ENCODE measurements at places on chromosomes 1 and 21.

DNA sequence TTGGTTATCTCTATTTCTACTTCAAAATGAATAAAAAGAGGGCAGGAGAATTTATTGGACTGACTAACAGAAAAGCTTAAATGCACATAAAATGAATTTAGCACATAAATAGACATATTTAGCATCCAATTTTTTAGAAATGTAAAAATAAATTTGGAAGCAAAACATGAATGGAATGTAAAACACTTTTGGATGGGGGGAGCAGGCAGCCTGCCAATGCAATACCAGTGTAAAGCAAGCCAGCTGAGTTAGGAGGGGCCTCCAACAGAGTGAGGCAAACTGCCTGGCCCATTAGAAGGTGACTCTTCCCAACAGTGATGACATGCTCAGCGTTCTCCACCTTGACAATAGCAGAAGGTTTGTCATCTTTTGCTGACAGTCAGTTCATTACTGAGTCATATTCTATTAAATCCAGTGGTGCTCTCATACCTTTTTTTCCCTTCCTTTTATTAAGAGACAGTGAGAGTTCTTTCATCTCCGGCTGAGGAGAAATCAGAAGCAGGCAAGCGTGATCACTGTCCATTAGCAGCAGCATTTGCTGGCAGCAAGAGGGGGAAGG lies 19.5 kb upstream of the EXO1 start:
- no peak for DNase-seq

DNA sequence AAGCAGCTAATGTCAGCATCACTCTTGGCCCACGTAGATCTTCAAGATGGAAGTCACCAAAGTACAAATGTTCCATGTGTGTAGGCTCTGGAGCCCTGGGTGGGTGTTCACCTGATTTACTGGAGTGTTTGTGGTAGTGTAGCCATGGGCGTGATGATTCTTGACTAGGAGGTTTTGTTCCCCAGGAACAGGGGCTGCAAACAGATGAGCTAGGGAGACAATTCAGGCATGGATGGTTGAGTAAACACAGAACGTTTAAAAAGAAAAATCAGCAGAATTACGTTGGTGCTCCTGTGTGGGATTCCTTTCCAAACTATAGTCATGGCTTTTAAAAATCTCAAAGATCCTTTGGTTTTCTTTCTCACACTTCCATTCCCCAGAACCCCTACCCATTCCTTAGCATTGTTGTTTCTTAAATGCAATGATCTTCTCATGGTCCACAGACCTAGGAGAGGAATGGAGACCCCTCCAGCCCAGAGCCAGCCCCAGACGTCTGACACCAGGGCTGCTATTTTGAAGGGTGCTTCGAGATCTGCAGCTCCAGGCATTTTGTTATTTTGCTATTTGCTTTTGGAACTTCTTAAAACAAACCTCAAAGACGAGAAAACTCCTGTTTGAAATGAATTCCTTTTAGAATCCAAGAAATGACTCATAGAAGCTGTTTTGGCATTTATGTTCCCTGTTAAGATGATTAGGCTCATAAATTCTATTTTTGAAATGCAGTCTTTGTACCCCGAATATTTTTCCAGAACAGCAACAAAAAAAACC lies 115.1 kb downstream of the ETS2 start:
- no peak for DNase-seq

DNA sequence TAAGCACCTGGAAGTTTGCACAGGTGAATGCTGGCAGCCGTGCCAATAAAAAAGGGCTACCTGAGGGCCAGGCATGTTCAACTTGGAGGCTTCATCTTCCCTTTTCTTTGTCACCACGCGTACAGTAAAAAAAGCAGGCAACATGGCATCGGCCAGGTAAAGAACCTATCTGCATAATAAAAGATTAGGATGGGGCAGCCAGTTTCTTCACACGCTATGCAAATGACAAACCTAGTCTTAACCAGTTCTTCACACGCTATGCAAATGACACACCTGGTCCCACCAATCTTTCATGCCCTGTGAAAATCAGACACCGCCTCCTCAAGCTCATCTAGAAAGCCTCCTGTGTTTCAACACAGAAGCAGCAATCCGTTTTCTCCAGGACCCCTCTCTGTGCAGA lies 413.4 kb downstream of the HLX start:
- DNase-seq = no peak

DNA sequence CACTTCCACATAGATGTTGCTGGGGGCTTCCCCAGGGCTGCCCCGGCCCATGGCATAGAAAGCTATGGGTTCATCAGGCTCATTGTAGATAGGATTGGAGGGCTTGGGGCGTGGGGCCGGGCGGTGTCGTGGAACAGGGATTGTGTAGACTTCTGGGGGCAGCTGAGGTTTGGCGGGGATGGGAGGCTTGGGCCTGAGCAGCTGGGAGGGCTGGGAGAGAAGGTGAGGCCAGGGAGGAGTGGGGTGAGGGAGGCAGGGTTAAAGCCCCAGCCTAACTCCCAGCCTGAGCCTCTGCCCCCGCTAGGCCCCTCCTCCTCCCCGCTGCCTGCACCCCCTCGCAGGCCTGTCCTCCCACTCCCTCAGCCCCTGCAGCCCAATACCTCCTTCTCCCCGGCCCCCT lies 7.4 kb downstream of the SH2D2A start:
- DNase-seq = no peak

DNA sequence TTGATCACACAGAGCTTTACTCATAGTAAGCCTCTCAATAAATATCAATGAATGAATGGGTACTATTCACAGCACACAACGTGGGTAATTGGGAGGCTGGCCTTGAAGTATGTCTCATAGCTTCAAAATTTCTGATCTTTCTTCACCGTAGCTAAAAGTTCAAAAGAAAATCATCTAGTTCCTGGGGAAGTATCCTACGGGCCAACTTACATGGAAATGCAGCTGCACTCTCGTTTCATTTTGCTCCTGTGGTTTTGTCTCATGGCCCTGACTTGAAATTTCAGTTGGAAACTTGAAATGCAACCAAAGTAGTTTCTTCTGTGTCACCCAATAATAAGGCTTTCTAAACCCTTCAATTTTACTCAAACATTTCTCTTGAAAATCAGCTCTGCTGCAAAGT lies 76.1 kb upstream of the CNIH3 start:
- DNase-seq = no peak

GRCh38 chr1:112702067-112702395 lies 4.9 kb downstream of the RHOC start:
- no peak for DNase-seq

GRCh38 chr1:109631513-109632505 lies 12.2 kb downstream of the AMPD2 start:
- no peak for DNase-seq

GRCh38 chr1:243501002-243501401 lies 245.2 kb downstream of the SDCCAG8 start:
- DNase-seq = no peak

DNA sequence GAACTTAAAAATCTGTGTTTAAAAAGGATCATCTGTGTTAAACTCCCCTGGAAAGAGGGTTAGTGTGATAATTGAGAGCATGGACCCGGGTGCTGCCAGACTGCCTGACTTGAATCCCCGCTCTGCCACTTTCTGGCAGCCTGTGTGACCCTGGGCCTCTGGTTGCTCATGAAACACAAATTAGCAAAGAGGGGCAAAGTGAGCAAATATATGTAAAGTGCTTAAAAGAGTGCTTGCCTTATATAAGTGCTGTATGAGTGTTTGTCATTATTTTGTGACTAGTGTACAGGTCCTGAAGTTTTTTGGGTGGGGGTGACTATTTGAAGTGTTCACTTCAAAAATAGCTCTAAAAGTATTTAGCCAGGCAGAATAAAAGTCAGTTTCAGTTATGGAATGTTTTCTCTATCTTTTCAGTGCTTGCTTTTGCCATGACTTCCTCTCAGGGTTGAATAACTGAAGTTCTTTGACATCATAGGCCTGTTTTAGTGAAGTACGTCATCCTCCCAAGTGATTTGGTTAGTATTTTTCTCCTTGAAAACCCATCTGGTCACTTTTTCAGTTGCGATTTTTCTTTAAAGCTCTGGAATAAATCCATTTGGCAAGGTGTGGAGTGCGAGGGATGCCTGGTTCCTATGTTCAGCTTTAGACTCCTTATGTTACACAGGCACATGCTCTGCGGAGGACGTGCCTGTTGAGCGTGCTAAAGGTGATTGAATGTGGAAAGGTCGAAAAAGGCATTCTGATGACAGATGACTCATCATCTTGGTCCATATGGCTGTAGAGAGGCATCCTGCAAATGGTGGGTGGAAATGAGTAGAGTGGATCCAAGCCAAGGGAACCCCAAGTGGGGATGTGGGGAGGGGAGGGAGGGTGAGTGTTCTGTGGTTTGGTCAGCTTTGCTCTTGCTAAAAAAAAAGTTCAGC lies 47.8 kb downstream of the AK4 start:
- DNase-seq = no peak

DNA sequence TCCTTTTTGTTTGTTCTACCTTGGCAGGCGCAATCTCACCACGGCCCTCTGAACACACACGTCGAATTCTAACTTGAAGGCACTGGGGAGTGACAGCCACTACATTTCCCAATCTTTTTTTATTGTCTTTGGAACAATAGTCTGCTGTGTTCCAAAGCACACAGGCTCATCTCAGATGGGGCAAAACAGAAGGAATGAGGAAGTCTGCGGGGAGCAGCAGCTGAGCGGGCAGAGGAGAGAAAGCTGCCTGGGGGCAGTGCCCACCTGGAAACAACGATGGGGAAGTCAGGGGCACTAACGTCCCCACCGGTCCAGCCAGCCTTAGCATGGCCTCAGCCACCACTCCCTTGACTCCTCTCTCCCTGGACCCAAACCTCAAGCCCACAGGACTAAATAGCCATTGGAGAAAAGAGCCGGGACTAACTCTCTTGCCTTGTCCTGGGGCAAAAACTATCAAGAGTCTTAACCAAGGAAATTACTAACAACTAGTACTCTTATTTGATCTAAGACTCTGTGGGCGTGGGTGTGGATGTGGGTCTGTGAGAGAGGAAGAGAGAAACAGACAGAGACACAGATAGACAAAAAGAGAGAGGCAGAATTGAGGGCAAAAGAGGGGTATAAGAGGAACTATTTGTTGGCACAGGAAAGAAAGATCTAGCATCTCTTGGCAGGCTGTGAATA lies 34.2 kb downstream of the SYF2 start:
- DNase-seq = no peak

GRCh38 chr1:43438576-43438952 lies 15.2 kb downstream of the HYI start:
- no peak for DNase-seq

- no peak for DNase-seq
Measured at GRCh38 chr1:44412601-44413000, 7.5 kb downstream of the RNF220 start.

DNA sequence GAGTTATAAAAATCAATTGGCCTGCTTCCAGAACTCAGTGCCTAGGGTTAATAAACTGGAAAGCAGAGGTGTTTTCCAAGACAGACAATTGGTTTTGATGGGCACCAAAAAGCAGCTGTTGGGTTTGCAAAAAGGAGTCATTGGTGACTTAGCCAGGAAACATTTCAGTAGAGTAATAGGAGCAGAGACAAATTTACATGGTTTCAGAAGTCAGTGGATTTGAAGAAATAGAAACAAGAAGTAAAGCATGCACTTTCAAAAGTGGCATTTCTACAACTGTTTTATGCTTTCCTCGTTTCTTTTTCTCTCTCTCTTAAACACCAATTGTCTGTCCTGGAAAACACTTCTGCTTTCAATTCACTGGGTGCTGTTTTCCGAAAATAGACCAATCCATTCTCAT lies 87.8 kb downstream of the GLUL start:
- DNase-seq = no peak

GRCh38 chr1:56302878-56303277 lies 276.5 kb downstream of the PLPP3 start:
- DNase-seq = no peak

- no peak for DNase-seq
Measured at GRCh38 chr1:110916669-110917306, 43.8 kb downstream of the CD53 start.

DNA sequence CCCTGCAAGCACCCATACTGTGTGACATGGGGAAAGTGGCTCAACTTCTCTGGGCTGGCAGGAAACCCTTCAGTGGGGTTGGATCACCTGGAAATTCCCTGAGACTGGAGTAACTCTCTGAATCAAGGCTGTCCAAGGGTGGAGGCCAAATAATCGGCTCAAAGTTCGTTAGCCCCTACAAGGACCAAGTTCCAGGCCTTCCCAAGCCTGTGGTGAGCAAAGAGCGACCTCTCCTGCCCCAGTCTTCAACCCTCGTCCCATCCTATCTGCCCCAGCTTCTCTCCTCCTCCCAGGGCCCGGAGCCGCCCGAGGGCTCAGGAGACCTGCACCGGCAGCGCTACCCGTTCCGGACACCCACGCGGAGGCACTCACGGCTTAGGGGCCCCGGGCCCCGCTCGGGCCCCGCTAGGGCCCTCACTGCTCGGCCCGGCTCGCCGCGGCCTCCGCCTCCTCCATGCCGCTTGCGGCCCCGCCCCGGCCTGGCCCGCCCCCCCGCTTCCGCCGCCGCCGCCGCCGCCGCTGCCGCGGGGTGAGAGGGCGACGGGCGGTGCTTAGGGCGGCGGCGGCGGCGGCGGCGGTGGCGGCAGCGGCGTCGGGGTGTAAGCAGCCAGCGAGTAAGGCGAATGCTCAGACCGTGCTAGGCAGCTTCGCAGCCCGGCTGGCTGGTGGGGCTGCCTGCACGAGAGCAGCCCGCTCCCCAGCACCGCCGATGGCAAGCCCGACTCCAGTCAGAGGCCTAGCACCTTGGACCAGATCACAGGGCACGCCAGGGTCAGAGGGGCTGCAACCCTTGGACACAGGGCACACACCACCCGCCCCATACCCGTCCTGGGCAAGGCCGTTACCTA lies at the start of gene POMGNT1:
Gene POMGNT1, minus strand, starts transcription at position 471 of the 848 bp plus-strand sequence. CDS start 613 bp downstream, outside the sequence.
- no peak for DNase-seq

GRCh38 chr1:75797273-75797588 lies 549 bp downstream of the MSH4 start:
- DNase-seq = no peak

DNA sequence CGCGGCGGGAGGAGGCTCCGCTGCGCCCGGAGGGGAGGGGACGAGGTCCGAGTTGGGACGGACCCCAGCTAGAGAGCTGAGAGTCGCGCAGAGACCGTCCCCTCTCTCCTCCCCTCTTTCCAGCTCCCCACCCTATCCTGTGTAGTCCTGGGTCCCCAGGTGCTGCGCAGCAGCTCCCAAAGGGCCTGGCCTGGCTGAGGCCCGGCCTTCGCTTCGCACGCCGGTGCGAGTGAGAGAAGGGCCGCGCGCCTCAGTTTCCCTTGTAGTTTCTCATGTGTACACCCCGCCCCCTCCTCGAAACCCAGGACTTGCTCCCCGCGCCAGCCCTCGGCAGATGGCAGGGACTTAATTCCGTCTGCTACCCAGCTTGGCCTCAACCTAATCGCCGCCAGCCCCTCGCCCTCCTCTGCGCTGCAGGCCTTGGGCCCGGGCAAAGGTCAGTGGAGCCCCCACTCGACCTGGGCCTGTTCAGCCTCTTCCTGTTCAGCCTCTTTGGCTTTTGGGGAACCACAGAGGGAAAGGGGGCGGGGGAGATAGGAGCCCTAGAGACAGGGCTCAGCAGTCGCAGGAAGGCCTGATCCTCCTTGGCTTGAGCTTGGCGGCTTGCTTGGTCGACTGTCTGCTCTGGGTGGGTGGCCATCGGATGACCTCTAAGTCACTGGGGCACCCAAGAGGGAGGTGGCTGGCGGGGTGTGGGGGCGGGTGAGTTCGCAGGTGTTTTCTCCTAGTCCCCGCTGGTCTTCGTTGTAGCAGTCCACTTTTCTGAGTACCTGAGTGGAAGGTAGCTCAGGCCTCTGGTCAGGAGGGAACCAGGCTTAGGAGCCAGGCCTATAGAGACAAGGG lies 1.0 kb downstream of the ZNF687 start:
- DNase-seq = no peak

- DNase-seq = no peak
Measured at GRCh38 chr1:165882168-165882837, 54.9 kb downstream of the UCK2 start.
